ENCODE measurements at places on chromosomes 4 and X. TPM values are rescaled to one million over a fixed set of nuclear protein-coding genes. Genes with fewer than 3 reads are reported as not detected.

- no peak for DNase-seq
Observed at GRCh38 chr4:151358266-151358665, 32.9 kb upstream of the SH3D19 start.

DNA sequence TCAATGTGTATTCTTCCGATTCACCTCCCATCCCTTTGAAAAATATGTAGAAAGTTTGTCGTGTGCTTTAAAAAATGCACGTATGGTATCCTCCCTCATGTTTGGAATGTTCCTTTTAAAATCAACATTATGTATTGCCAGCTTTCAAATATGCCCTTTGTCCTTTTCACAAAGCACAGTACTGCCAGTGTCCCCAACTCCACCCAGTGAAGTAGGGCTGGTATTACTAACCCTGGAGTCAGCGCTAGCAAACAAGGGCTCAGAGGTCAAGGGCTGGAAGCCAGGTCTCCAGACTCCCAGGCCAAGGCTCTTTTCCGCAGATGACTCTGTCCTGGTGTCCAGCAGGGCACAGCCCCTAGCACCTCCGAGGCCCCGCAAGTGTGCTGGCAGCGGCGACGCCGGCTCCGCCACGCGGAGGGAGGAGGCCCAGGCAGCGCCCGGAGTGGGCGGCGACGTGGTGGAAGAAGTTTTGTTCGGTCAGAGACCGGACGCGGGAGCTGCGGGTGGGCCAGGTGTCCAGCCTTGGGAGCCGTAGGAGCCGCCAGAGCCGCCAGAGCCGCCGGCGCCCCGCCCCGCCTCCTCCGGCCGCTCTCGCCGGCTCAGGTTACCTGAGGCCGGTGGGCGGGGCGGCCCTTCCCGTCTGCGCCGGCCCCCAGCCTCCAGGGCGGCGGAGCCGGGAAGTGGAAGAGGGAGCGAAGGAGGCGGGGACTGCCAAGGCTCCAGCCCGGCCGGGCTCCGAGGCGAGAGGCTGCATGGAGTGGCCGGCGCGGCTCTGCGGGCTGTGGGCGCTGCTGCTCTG is at the start of gene IL13RA1:
Gene IL13RA1, plus strand, starts transcription at position 720 of the 799 bp plus-strand sequence. Its CDS starts 33 bp downstream, at position 753.
- no peak for DNase-seq

The RASGEF1B gene
- 0.15 TPM for total RNA-seq

GRCh38 chr4:23438764-23439163 is 451.1 kb downstream of the PPARGC1A start:
- no peak for DNase-seq

The FANCB gene
- 6.6 TPM for total RNA-seq

The AFM gene
- total RNA-seq = not detected
